ELR (cell line): ENCODE measurements at places on chromosomes 6 and 20.

- DNase-seq = no peak
Observed at GRCh38 chr6:88872962-88873361, 90.5 kb downstream of the RNGTT start.

GRCh38 chr20:38727607-38728190 is 3.4 kb downstream of the SLC32A1 start:
- no peak for DNase-seq

- DNase-seq = peak; percentile 92
Observed at GRCh38 chr6:135537741-135538301, 40.3 kb upstream of the AHI1 start.

GRCh38 chr20:4187147-4187546 is 171.8 kb upstream of the RNF24 start:
- DNase-seq = no peak

GRCh38 chr20:45545754-45546453 is 1.3 kb downstream of the EPPIN start:
- DNase-seq = peak; percentile 60

GRCh38 chr20:63194007-63194796 is 21.7 kb downstream of the YTHDF1 start:
- DNase-seq = no peak

GRCh38 chr6:121984956-121985355 is 414.5 kb upstream of the HSF2 start:
- no peak for DNase-seq

GRCh38 chr20:51353491-51353890 is 189.0 kb downstream of the NFATC2 start:
- no peak for DNase-seq

GRCh38 chr6:27592481-27593199 is 119.7 kb upstream of the ZNF184 start:
- DNase-seq = peak; percentile 92

- no peak for DNase-seq
Observed at GRCh38 chr20:23156842-23157423, 70.8 kb upstream of the CD93 start.

DNA sequence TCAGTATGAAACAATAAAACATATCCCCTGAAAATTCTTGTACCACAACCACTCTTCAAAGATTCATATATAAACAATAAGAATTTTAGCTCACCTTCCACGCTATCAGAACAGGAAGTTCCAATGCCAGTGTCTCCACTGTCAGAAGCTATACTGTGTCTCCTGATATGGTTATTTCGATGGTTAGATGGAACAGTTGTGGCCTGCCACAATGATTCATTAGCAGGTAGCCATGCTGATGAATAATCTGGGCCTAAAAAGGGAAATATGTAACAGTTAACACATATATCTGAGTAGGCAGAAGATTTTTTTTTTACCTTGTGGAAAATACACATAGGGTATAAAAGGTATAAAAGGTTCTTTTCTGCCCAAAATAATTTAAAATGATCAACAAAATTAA is 19.0 kb downstream of the CEP85L start:
- DNase-seq = peak; percentile 22

GRCh38 chr20:51350941-51351631 is 191.4 kb downstream of the NFATC2 start:
- DNase-seq = peak; percentile 90

- no peak for DNase-seq
Observed at GRCh38 chr6:51093871-51094270, 275.2 kb downstream of the TFAP2B start.

GRCh38 chr6:25560865-25561264 is 91.2 kb upstream of the SCGN start:
- no peak for DNase-seq

DNA sequence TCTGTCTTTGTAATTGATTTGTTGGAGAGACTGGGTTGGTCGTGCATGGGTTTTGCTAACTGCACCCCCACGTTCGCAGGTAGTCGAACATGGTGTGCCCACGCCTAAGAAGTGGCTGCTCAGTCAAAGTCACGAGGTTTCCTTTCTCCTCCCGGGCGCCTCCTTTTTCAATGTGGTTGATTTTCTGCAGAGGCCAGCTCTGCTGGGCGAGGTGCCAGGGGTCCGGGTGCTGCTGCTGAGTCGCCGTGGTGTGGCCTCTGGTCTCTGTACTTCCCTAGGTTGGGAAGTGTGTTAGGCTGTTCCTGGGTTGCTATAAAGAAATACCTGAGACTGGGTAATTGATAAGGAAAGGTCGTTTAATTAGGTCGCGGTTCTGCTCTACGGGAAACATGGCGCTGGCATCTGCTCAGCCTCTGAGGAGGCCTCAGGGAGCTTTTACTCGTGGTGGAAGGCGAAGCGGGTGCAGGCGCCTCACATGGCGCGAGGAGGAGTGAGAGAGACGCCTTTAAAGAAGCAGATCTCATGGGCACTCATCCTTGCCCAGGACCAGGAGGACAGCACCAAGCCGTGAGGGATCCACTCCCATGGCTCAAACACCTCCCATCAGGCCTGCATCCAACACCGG is 14.1 kb downstream of the OSBPL2 start:
- DNase-seq = peak; percentile 63

DNA sequence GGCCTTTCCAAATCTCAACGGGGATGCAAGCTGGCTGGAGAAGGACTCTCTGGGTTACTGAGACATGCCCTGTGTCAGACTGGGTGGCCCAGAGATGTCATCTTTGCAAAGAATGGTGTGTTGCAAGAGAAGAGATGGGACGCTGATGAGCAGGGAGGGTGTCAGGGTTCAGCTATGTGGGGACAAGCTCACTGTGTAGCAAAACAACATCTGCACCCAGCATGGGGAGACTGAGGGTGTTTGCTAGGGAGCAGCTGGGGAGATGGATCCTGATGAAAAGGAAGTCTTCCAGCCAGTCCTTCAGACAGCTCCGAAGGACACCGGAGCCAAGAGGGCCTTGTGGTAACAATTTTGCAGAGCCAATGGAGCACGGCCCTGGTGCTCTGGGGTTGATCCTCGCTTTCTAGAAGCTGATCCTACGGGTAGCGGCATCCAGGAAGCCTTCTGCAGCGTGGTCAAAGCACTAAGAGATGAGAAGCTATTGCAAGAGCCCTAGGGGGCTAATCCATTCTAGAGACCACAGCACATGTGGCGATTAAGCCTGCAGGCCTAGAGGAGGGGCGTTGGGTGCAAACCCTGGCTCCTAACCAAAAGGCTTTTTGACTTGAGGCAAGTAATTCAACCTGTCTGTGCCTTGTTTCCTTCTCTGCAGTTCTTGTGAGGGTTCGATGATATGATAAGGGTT is 39.9 kb downstream of the EDN3 start:
- DNase-seq = no peak

DNA sequence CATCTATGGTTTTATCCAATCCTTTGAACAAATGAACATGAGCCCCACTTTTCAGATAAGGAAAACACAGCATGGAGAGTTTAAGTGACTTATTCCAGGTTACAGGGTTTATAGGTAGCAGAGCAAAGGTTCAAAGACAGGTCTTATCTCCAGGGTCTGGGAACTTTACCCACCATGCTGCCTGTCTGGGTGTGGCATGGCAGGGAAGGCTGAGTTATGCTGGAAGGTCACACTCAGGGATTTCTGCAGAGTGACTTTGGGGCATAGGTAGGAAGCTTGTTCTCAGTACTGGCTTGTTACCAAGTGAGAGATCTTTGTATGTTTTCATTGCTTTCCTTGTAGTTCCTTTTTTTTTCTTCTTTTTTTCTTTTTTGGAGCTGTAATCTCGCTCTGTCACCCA is 1.8 kb downstream of the ZNF831 start:
- DNase-seq = no peak

DNA sequence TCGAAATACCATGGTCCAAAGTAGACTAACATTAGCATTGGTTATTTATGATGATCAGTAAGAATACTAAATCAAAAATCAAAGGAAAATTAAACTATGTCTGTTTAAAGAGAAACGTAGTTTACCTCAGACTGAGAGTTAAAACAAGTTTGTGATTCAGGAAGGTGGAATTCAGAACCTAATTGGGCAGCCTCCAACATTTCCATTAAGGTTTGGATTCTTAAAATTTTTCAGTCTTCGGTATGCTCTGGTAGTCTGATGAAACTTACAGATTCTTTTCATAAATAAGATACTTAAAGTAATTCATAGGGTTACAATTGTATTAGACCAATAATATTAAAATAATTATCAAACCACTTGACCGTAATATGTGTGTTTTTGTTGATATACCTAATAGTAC is 18.6 kb downstream of the HFE start:
- peak; percentile 39 for DNase-seq

- DNase-seq = peak; percentile 25
Observed at GRCh38 chr6:2231438-2231837, 14.0 kb downstream of the GMDS start.

- DNase-seq = no peak
Observed at GRCh38 chr20:12056839-12057238, 139.1 kb downstream of the BTBD3 start.

- no peak for DNase-seq
Observed at GRCh38 chr6:158184608-158185007, 16.5 kb downstream of the GTF2H5 start.

DNA sequence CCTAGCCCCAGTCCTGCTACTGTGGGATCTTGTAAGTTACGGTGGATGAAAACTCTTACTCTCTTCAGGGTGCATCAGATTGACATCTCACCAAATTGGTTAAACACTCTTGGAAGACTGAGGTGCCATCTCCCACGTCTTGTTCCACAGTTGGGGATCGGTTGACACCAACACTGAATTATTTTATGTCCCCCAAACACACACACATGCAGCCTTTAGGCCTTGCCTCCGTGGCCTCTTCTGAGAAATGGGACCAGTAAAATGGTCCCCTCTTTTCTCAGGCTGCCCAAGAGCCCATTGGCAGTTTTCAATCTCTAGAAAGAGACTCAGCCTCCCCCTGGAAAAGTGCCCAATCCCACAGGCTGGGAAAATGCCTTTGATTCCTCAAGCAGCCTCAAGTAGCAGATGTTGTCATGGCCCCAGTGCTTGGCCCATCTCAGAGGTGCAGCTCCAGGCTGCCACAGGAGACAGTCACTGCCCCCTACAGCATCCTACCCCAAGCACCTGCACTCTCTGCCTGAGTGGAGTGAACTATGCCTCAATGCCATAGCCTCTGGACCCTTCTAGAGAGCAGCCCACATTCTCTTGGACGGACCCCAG is 163.9 kb downstream of the ANKRD60 start:
- DNase-seq = no peak

DNA sequence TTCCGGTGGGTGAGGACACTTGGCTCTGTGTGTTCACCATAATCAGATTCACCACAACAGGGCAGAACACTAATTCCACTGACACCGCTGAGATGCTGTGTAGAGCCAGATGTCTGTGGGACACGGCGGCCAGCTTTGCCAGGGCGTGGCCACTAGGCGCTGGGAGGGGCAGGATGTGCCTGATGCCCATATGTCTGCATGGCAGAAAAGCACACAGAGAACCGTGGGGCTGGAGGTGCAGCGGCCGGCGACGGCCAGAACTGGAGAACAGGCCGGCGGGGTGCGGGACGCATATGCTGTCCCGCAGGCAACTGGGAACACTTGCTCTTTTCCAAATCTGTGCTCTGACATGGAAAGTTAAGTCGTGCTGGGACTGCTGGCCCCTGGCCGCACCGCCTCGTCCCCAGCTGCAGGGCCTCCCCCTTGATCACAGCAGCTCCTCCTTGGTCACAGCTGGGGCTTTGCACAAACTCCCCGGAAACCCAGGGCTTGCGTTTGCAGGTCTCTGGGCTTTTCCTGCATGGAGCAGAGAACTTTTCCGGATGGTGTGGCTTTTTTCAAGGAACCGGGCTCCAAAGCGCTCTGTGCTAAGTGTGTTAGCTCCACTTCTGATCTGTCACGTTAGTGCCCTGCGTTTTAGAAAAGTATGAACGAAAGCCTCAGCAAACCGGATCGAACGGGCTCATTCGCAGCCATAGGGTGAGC is 31.1 kb downstream of the NTSR1 start:
- DNase-seq = peak; percentile 75

- DNase-seq = no peak
Observed at GRCh38 chr20:53980031-53980465, 90.3 kb downstream of the BCAS1 start.

GRCh38 chr6:57087916-57088315 is 2.1 kb upstream of the ZNF451 start:
- DNase-seq = no peak

GRCh38 chr6:31705931-31706330 is 735 bp upstream of the LY6G6F start:
- DNase-seq = peak; percentile 31

DNA sequence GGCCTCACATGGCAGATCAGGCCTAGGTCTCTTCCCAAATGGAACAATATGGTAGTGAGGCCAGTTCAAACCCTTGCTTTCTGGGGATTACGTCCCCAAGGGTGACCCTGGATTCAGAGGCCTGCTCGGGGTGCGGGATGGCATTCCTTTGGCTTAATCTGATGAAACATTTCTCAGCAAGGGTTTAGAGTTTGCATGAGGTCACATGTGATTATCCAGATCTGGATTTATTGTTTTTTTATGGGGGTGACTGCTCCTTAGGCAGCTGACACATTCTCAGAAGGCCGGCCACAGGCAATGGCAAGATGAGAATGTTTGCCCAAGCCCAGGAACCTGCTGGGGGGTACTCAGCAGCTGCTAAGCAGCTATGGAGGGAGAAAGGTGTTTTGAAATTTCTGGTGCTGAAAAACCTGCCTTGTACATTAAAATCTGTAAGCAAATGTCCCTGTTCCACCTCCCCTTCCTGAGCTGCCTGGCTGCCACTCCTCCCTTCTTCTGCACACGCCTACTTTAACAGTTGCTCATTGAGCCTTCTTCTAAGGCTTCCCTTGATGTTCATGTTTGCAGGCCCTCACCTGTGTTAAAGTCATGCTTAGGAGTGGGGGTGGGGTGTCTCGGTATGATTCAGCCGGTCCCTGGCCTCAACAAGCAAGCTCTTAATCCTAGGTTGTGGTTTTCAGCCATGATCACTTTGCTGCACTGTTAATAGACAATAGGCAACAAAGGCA is 37.9 kb upstream of the FUCA2 start:
- DNase-seq = no peak

DNA sequence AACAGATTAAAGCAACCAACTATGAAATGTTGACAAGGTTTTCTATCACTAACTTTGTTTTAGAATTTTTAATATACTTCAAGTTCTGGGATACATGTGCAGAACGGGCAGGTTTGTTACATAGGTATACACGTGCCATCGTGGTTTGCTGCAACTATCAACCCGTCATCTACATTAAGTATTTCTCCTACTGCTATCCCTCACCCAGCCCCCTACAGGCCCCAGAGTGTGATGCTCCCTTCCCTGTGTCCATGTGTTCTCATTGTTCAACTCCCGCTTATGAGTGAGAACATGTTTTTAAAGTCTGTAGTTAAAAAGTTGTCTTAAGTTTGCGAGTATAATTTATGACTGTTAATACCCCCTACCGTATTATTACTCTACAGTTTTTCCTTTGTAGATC is 844.3 kb upstream of the MANEA start:
- DNase-seq = no peak

DNA sequence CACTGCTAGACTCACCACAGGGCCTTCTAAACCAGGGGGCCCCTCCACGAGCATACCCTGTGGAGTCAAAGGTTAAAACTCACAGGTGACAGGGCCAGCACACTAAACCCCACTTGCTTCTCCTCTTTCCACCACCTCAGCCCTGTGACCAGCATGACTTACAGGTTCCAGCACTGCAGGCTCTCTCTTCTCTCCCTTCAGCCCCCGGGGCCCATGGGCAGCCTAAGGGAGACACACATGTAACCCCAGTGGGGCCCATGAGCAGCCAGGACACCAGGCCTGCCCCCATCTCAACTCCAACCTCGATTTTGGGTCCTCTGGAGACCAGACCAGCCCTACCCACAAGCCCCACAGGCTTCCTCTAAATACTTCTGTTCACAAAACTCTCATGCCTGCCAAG is 28.0 kb downstream of the HLA-DPB1 start:
- no peak for DNase-seq
